Brain (organoid and tissue), 16 donors: ENCODE measurements at places on chromosomes 12 and 14.

DNA sequence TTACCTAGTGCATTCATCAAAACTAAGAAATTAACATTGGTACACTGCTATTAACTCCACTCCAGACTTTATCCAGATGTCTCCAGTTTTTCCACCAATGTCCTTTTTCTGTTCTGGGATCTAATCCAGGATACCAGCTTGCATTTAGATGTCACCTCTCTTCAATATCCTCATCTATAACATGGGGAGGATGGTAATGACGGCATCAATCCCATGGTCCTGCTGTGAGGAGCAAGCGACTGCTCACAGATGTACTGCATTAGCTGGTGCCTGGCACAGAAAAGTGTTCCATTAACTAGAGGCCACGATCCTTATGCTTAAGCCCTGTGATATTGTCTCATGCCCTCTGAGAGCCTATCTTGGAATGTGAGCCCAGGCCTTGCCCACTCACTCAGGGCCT is 53.8 kb downstream of the CALM1 start:
- DNase-seq = no peak

DNA sequence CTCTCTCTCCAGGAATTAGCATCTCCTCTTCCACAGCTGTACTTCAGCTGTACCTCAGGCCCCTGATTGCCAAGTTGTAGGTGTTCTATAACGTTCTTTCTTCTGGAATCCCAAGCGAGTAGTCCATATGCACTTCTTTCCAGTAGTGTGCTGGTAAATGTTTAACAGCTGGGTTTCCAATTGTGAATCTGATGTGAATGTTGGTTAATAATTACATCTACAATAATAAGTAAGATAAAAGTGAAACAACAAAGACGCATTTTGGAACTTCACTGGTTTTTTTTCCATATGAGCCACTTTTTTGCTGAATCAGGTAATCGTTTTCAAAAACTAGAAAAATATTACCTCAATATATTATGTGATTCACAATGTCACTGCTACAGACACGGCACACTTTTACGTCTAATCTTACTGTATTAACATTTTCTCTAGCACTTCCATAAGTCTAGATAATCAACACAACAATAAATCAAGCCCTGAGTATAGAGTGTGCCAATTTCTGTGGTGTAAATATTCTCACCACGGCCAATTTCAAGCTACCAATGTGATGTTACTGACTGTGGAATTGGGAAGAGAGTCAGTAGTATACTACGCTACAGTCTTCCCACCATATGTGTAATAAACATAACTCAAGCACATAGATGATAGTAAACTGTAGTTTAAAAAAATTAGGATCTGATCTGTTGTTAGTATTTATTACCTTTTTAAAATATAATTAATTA is 113.0 kb downstream of the ZFP36L1 start:
- DNase-seq = no peak

- DNase-seq = no peak
These were observed 148.6 kb downstream of the CALM1 start for GRCh38 chr14:90545382-90545781.

DNA sequence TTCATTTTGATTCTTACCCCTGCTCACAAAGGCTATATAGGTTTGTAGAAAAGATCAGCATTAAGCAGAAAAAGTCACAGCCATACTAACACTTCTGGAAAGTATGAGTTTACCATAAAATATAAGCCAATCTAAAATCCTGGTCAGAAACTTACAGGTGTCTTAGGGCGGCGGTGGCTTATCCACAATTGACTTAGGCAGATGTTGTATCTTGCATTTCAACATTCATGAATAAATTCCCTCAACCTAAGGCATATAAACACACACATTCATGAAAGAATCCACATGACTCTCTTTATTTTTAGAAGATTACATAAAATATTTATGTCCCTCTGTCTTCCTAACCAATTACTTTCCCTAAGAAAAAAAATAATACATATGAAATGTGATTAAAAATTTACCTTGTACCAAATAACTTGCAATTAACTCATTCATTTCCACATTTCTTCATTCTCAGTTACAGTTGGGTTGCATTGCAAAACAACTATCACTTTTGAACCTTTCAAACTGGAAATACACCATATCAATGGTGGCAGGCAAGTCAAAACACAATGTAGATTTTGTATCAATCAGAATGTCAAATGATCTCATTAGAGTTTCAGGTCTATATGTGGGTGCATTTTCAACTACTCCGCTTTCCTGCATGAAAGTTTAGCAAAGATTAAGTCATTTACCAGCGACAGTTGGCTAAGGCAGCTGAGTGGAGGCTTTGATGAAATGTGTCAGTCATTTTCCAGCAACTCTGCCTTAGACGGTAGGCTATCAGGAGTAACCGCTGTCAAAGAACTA is 124.4 kb downstream of the SLC15A5 start:
- DNase-seq = no peak

- DNase-seq = no peak
These were observed 267.7 kb downstream of the RASSF9 start for GRCh38 chr12:85568395-85569103.

DNA sequence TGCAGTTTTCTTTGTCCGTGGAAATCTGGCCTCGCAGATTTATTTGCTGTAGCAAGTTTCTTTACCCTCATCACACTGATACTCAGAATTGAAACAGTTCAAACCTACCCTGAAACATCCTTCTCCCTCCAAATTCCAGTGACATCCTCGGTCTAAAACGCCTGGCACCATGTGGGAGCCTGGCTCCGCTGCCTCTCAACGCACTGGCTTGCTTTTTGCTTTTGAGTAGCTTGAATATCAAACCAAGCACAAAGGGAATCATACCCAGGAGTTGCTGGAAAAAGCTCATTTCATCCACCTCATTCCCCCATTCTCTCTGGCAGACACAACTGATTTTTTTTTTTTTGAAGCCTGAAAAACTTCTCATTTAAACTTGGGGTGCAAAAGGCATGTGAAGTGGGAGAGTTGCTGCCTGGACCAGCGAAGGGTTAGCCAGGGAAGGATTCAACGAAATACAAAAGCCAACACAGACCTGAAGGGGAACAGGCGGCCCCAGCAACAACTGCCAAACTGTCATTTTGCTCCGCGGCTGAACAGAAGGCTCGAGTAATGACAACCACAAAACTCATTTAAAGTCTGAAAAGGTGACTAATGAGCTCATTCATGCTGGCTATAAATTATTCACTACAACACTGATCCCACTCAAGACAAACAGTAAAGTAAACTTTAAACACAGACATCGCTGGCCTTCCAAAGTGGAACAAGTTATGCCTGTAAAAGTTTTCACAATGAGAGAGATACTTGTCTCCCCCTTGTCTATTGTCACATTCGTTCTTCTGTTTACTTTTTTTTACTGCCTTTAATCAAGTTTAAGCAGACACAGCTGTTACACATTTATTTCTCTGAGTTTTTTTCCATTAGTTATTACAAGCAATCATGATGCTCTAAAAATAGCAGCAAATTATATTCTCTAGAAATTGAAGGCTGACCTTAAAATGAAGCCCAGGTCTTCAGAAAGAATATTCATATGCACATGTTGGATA is 12.5 kb upstream of the FOXN3 start:
- DNase-seq = peak; percentile 61

DNA sequence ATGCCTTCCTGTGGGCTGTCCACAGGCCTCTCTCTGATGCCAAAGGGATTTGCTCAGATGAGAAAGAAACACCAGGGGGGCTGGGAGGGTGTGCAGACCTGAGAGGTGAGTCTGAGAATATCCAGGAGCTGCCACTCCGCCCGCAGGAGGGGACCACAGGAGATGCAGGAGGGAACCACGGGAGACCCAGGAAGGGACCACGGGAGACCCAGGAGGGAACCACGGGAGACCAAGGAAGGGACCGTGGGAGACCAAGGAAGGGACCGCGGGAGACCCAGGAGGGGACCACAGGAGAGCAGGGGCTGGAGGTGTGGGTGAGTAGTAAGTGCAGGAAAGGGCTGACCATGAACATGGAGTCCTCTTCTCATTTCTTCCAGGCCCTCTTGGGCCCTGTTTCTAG is 74.6 kb upstream of the SFSWAP start:
- no peak for DNase-seq

GRCh38 chr14:58717211-58717610 is 79.4 kb downstream of the DACT1 start:
- DNase-seq = no peak

DNA sequence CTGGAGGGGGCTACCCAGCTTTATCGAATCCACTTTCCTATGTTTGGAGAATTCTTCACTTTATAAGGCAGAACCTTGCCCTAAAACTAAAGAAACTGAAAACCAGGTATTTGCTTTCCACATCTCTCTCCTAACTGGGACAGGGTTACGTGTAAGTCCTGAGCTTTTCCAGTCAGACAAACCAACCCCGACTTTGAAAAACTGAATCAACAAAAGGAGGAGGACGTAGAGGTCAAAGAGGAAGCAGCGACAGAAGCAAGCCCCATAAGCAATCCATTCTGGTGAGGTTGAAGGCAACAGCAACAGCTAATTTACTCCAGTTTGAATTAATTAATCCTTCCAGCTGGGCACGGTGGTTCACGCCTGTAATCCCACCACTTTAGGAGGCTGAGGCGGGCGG is 47.2 kb downstream of the LRP6 start:
- DNase-seq = no peak

DNA sequence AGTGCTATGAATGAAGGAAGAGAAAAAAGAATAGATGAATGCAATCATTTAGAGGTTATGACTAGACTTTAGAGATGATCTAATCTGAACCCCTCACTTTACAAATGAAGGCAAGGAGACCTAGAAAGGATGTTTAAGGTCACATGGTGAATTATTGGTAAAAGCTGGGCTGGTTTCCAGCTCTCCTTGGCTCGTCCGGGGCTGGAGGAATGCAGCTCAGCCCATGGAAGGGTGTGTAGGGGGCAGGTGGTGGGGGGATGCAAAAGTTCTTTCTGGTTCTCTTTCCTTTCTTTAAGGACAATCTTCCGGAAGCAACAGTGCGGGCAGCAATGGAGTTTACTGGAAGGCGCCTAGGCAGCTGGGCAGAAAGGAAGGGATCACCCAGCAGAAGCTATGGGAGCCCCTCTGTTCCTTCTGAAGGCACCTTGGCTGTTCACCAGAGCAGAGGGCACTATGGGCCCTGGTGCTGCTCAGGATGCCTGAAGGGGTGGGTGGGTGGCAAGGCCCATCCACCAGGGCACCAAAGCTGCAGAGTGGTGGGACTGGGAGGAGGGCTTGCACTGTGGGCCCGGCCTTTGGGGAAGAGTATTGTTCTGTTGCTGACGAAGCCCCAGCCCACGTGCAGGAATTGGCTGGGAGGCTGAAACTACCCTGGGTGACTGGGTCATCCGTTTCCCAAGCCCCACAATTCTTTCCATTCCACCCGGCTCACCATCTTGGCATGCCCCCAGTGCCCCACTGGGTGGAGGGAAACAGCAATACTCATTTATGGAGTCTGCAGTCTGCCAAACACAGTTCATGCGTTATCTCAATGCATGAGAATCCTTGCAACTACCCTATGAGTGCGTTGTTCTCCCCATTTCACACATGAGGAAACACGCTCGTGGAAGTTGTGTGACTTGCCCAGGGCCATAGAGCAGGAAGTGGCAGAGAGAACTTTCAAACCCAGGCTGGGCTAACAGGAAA is 78.2 kb downstream of the IRF2BPL start:
- DNase-seq = peak; percentile 27

- no peak for DNase-seq
These were observed 2.1 kb upstream of the TEX52 start for GRCh38 chr12:2858944-2859421.

- no peak for DNase-seq
These were observed 82.1 kb upstream of the SSTR1 start for GRCh38 chr14:38125481-38126037.

GRCh38 chr12:72982356-72982755 is 710.2 kb downstream of the TRHDE start:
- no peak for DNase-seq
